NCI-H226 (cell line): ENCODE measurements at places on chromosomes 4 and X.
A peak's percentile ranks its signal among the peaks of the same experiment; 100 is the strongest.

GRCh38 chr4:53490965-53491622, 100.2 kb downstream of the LNX1 start:
- peak; percentile 60 for DNase-seq

- DNase-seq = peak; percentile 42
These were observed 90.5 kb downstream of the ELOVL6 start for GRCh38 chr4:110107866-110108265.

DNA sequence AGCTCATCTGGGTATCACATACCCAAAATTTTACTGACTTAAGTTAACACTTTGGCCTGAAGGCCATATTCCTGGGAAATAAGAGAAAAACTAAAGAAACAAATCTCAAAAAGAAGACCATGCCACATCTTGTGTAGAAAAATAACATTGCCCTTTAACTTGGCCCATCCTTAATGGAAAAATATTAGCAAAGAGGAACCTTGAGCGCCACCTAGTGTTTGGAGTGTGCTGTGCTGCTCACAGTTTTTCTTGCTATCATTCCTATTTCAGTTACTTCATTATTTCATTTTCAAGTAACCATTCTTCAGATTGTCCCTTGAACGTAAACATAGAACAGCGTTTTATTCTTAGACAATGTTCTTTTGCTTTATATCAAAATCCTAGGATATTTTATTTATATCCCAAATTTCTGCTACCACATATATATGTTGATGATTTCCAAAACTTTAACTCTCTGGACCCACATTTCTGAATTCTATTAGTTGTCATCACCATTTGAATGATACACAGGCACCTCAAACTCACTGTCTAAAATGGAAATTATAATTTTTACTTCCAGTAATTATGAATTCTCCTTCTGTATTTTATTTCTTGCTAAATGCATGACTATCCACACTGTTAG, 999.0 kb upstream of the ADGRL3 start:
- no peak for DNase-seq

- DNase-seq = no peak
These were observed 110.0 kb downstream of the PPARGC1A start for GRCh38 chr4:23779839-23780238.

DNA sequence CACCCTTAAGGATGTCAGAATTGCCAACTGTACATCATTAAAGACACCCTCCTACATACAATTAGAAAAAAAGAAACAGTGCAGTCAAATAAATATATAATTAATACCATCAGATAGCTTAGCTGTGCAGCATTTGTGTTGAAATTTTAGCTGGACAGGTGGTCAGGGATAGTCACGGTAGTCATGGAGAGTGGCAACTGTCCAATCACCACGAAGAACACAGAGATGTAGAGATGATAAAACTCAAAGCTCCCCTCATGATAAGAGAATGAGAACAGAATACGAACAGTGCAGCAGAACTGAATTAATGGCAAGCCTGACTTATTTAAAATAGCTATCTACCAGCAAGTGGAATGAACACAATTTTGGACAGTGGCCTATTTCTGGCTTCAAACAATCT, 27.2 kb downstream of the SLC39A8 start:
- no peak for DNase-seq

DNA sequence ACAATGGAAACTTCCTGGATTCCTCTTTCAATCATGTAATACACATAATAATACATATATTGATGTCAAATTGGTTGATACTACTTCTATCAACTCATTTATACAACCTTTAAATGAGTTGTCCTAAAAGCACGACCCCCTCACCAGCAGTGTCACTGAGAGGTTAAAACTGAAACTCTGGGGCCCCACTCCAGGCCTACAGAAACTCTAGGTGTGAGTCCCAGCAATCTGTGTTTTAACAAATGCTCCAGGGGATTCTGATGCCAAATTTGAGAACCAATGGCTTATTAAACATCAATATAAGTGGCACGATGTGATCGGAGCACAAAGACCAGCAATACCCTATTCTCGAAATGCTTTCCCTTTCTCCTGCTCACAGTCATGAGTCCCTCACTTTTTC, 47.9 kb downstream of the ATP8A1 start:
- DNase-seq = no peak

GRCh38 chr4:15914736-15915135, 23.8 kb downstream of the FGFBP1 start:
- no peak for DNase-seq

DNA sequence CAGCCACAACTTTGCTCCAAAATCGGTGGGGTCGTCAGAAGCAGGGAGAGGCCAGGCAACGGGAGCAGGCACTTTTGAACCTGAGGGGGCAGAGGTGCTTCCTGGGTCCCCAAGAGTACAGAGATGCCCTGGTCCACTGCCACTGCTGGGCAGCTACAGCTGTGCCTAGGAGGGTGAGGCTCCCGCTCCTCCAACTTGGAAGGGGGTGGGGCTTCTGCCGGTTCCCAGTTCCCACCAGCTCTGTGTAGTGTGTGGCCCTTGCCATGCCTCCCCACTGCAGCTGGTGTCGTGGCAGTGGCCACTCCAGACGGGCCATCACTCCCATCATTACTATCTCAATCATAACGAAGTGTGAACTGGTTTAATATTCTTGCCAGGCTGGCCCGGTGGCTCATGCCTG, 1496.3 kb downstream of the PCDH7 start:
- no peak for DNase-seq

DNA sequence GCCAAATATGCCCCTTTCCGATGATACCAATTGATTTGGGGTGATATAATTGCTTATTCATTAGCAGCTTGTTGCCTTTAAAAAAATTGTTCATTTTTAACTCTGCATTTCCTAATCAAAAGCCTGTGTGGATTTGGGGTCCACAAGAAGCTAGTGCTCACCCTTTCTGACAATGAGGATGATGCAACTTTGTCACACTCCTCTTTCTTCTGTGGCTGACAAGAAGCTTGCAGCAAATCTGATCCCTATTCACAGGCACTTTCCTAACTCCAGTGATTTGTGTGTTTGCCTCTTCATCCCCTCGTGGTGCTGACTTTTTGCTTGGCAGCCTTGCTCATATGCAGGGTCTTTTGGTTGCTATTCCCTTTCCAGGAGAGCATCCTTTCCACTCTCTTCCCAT, 182.7 kb upstream of the LDB2 start:
- no peak for DNase-seq

DNA sequence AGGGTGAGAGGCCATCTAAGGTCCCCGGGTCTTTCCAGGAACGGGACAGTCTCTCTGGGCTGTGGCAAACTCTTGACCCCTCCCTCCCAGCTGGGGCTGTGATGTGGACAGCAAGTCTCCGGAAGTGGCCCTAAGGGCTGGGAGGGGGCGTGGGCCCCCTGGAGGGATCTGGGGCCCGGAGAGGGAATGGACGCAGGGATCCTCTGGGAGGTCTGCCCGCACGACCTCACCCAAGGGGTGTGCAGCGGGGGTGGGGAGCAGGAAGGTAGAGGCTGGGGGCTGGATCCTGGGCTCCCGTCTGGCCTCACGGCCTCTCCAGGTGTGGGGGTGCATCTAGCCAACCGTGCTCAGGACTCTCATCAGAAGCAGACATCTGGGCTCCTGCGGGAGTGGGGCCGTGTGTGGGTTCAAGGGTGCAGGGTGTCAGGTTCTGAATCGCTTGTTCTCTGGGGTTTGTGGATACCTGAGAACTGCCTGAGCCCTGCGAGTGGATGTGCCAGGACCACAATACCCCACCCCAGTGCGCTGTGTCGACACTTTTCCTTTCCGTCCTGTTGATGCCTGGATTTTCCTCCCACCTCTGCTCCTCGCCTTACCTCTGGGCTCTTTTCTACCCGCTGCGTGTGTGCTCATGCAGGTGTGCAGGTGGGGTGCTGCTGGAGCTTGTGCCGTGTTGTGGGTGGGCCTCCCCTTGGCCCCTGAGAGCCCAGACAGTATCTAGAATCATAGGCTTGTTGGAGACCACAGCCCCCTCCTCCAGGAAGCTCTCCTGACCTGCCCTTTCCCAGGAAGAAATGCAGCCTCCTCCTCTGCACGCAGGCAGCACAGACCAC, 915 bp downstream of the CPZ start:
- DNase-seq = no peak

- DNase-seq = no peak
These were observed 4.1 kb downstream of the AFF1 start for GRCh38 chr4:86938771-86939520.

DNA sequence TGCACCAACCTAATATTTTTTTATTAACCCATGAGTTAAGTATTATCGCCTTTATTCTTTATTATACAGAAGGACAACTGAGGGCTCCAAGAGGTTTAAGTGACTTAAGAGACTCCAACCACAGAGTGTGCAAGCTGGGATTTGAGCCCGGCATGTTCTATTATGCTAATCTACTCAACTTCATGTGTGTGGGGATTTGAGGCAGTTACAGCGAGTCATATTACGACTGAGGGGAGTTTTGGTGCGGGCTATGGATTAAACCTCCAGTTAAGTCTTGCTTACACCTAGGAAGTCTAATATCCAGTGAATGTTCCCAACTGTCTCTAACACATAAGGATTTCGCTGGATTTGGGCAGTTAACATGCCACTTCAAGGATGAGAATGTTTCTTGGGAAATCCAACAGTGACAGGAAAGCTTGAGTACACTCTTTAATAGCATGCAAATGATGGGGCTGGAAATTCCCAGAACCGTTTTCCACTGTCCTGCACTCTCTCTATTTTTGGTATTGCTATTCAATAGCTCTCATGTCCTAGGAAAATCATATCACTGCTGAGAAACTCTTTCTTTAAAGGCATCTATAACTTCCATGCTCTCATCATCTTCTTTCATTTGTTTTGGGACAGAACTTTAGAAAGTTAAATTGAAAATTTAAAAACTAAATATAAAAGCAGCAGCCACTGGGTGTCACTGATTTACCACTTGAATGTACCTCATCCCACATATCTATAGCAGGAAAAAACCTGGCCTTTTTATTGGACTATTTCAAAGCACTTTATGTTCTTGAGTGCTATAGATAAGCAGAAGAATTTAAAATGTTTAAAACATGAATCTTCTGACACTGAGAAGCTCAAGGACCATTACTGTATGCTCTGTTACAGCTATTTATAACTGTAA, 165.1 kb upstream of the TTC29 start:
- no peak for DNase-seq

GRCh38 chr4:140100771-140101170, 53.2 kb downstream of the MAML3 start:
- no peak for DNase-seq

DNA sequence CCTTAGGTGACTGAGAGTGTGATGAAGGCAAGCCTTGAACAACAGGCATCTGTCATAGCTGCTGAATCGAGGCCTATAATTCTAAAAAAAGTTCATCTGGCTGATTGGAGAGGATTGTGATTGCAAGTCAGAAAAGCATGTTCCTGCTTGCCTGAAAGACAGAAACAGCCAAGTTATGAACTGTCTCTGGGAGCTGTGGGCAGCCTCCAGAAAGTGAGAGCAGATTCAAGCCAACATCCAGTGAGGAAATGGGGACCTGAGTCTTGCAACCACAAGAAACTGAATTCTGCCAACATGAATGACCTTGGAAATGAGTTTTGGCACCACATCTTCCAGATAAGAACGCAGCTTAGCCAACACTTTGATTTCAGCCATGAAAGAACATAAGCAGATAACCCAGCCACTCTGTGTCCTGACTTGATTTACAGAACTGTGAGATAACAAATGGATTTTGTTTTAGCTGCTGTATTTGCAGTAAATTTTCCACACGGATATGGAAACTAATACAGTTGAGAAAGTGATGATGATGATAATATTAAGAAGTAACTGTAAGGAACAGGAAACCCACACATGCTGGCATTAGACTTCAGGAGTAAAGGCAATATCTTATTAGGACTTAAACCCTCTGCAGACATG, 240.3 kb upstream of the NDST3 start:
- DNase-seq = peak; percentile 16

DNA sequence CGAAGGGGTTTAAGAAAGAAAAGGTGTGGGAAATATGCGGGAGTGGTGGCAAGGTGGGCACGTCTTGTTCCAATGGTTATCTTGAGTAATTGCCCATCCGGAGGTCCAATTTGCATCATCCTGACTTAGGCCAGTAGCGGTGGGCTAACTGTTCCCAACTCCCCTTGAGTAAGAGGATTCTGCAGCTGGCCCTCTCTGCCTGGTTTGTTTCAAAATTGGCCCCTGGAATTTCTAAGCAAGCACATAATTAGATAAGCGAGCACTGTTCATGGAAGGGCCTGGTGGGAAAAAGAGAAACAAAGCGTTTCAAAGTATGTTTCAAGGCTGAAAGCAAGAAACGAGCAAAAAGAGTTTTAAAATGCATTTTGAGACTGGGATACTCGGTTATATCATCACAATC, 198.2 kb downstream of the CEP135 start:
- DNase-seq = no peak

DNA sequence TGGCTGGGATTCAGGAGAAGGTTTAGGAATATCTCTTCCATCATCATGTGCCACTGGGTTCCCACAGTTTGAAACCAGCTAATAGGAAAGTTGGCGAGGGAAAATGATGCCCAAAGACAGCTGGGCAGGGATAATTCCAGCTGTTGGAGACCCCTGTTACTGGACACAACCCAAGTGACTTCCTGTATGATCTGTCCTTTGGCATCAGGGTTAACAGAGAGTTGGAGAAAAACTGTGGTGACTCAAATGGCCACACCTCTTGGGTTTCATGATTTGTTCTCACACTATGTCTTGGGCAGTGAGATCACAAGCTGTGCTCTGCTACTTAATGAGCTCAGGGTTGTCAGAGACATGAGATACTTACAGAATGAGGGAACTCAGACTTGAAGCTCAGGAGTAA, 3.8 kb downstream of the FGF16 start:
- DNase-seq = peak; percentile 6

DNA sequence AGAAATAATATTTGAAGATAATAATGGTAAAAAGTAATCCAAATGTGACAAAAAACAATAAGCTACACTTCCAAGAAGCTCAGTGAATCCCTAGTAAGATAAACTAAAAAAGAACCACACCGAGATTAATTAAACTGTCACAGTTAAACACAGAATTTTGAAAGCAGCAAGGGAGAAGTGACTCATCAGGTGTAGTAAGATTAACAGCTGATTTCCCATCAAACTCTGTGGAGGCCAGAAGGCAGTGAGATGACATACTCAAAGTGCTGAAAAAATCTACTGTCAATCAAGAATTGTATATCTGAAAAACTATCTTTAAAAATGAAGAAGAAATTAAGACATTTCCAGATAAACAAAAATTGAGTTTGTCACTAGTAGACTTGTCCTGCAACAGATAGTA, 35.3 kb downstream of the STK32B start:
- no peak for DNase-seq
